Body of pancreas (tissue), 4 donors: ENCODE measurements at places on chromosomes 13 and 19.

- no peaks in the 10 kb centered on the region for H3K36me3 ChIP-seq
- H3K27me3 ChIP-seq: peaks cover 9% of the 10 kb centered on the region
- no peaks in the 10 kb centered on the region for H3K4me1 ChIP-seq
- no peak overlapping the region for H3K27ac ChIP-seq
- H3K4me3 ChIP-seq: no peak overlapping the region
Measured at GRCh38 chr19:13260883-13261653, 110.9 kb downstream of the IER2 start.

- H3K27me3 ChIP-seq: no peaks in the 10 kb centered on the region
- H3K4me3 ChIP-seq: no peak overlapping the region
- peak; percentile 33 for DNase-seq
- no peak overlapping the region for H3K27ac ChIP-seq
- no peaks in the 10 kb centered on the region for H3K36me3 ChIP-seq
Measured at GRCh38 chr13:95180513-95181245, 120.6 kb downstream of the ABCC4 start.

DNA sequence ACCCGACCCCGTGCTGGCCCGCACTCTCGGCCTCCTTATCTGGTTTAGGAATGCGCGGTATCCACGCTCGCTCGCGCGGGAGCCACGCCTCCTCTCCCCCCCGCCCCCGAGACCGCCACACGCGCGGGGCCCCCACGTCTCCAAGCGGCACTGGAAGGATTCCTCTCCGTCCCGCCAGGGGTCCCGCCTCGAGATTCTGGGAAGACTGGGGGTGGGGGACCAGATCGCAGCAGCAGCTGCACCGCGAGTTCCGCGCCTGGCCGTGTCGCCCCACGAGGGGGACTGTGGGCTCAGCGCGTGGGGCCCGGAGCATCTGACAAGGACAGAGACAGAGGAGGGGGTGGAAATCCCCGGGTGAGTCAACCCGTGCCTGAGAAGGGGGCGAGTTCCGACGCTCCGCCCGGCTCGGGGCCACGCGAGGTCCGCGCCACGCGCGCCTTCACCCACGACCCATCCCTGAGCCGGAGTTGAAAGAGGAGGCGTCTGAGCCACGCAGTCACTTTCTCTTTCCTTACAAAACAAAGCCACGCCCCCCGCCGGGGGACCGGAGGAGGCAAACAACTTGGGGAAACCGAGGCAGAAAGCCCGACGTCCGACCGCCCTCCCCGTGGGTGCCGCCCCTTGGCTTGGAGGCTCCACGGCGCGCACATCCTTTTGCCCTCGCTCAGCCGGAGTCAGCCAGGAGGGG is 814 bp downstream of the S1PR2 start:
- H3K4me3 ChIP-seq: peak overlapping the region; percentile 73
- H3K27ac ChIP-seq: peak overlapping the region; percentile 63
- H3K27me3 ChIP-seq: no peaks in the 10 kb centered on the region
- peak; percentile 28 for DNase-seq
- H3K36me3 ChIP-seq: no peaks in the 10 kb centered on the region

DNA sequence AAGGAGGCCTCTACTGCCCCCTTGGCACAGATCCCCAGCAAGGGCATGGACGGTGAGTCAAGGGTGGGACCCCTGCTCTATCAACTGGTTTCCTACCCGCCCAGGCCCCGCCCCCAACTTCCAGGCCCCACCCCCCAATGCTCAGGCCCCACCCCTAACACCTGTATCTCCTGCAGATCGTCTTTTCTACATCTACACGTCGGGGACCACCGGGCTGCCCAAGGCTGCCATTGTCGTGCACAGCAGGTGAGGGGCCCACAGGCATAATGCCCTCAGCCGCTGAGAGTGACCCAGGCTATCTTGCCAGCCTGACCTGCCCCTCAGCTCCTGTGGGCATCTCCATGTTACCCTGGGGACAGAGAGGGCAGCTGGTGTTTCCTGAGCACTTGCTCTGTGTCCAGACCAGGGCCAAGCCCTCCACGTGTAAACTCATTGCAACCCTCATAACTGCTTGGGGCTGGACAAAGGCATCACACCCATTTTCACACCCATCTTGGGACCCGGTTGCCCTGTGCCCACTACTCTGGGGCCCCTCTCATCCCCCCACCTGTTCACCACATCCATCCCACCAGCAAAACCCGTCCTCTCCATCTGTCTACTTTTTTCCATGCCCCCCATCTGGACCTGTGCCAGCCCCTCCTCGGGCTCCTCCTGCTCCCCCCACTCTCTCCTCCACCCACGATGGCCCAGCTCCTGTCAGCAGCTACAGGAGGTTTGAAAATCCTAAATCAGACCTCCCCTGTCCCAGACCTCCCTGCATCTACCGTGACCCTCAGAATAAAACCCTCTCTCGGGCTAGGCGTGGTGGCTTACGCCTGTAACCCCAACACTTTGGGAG is 17.2 kb downstream of the SLC27A1 start:
- H3K27me3 ChIP-seq: no peaks in the 10 kb centered on the region
- no peak overlapping the region for H3K4me3 ChIP-seq
- H3K27ac ChIP-seq: no peak overlapping the region
- peaks cover 20% of the 10 kb centered on the region for H3K4me1 ChIP-seq
- H3K36me3 ChIP-seq: no peaks in the 10 kb centered on the region
